ENCODE measurements at places on chromosomes 3 and 15.

GRCh38 chr3:114333180-114333922 lies 39.5 kb downstream of the TIGIT start:
- no peak for DNase-seq

- DNase-seq: no peak
Observed at GRCh38 chr3:188234132-188234531, 80.2 kb downstream of the LPP start.

GRCh38 chr3:59978979-59979378 lies 929.2 kb upstream of the CFAP20DC start:
- DNase-seq: no peak

GRCh38 chr15:73493922-73494321 lies 51.0 kb downstream of the REC114 start:
- no peak for DNase-seq

GRCh38 chr3:42906848-42907183 lies 874 bp downstream of the ZNF662 start:
- no peak for DNase-seq

DNA sequence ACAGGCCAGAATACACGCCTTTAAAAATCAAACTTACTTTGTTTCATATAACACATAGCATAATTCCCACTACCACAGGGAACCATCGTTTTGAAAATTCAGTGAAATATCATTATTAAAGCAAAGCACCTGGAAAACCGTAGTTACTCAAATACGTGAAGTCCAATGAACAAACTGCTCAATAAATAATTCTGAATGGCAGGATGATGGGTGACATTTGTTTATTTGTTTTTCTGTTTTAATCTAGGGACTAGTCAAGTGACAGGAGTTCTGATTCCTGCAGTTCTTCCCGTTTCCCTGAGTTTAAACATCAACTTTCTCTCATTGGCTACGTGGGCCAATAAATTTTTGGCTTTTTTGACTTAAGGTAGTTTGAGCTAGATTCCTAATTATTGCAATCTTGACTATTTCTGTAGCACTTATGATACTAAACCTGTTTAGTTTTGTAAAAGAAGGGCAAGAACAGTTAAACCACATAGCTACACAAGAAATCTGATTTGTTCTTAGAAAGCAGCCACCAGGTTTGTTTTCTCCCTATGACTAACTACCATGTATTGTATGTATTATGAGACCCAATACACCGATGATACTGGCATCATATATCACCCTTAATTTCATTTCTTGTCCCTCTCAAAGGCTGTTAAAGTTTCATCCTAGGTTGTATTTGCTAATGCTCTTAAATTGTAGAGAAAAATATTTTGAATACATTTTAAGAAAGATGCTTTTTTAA lies 411.2 kb downstream of the SHQ1 start:
- DNase-seq: no peak

Data from iPS DF 19.7 (cell line).